ENCODE measurements at places on chromosomes 1 and 21. TPM values are rescaled to one million over a fixed set of nuclear protein-coding genes. Genes with fewer than 3 reads are reported as not detected.

The GPR25 gene
- not detected for polyA plus RNA-seq

The TEX38 gene
- not detected for polyA plus RNA-seq

The PDZK1IP1 gene
- not detected for polyA plus RNA-seq

The TDRD10 gene
- not detected for polyA plus RNA-seq

The CFHR4 gene
- not detected for polyA plus RNA-seq

The LEPR gene
- polyA plus RNA-seq, result 0.48 TPM

The PRR9 gene
- not detected for polyA plus RNA-seq

The FAAP20 gene
- 2.2 TPM for polyA plus RNA-seq

The SUSD4 gene
- 153 TPM for polyA plus RNA-seq

The ODF2L gene
- 74.9 TPM for polyA plus RNA-seq

The RC3H1 gene
- 8.2 TPM for polyA plus RNA-seq

The LHX8 gene
- not detected for polyA plus RNA-seq

The IL23R gene
- polyA plus RNA-seq, result not detected

The CD34 gene
- polyA plus RNA-seq, result not detected

The CYYR1 gene
- polyA plus RNA-seq, result 0.27 TPM

The ADAMTSL4 gene
- not detected for polyA plus RNA-seq

The NCAM2 gene
- polyA plus RNA-seq, result 112 TPM

The FHAD1 gene
- 2.8 TPM for polyA plus RNA-seq

The HSF2BP gene
- not detected for polyA plus RNA-seq

The RGS1 gene
- not detected for polyA plus RNA-seq

The RGS16 gene
- polyA plus RNA-seq, result 102 TPM

The SEMA4A gene
- polyA plus RNA-seq, result 0.15 TPM

The TMEM82 gene
- polyA plus RNA-seq, result not detected

The TRIM63 gene
- polyA plus RNA-seq, result not detected

The A3GALT2 gene
- not detected for polyA plus RNA-seq

The CAMK1G gene
- 3.0 TPM for polyA plus RNA-seq

The NBPF4 gene
- polyA plus RNA-seq, result not detected

The TMEM51 gene
- 0.52 TPM for polyA plus RNA-seq

The KRTAP22-2 gene
- polyA plus RNA-seq, result not detected

The GBP3 gene
- 1.9 TPM for polyA plus RNA-seq

The APCS gene
- polyA plus RNA-seq, result not detected

The PADI3 gene
- polyA plus RNA-seq, result not detected

The BCAN gene
- 11.1 TPM for polyA plus RNA-seq

The VWA5B1 gene
- polyA plus RNA-seq, result not detected

The UMODL1 gene
- 0.52 TPM for polyA plus RNA-seq

The ZBTB8B gene
- 0.77 TPM for polyA plus RNA-seq

The KCNN3 gene
- 1.4 TPM for polyA plus RNA-seq

The CD101 gene
- polyA plus RNA-seq, result 4.0 TPM

The GBP5 gene
- not detected for polyA plus RNA-seq
